SK-N-SH (cell line): ENCODE measurements at places on chromosomes 11 and 22.

DNA sequence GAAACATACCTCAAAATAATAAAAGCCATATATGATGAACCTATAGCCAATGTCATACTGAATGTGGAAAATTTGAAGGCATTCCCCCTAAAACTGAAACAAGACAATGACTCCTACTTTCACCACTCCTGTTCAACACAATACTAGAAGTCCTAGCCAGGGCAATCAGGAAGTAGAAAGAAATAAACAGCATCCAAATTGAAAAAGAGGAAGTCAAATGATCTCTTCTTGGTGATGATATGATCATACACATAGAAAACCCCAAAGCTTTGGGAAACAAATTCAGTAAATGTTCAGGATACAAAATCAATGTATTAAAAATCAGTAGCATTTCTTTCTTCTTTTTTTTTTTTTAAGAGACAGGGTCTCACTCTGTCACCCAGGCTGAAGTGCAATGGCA lies 109.9 kb downstream of the DLG2 start:
- no peak for DNase-seq

- DNase-seq: no peak
Measured at GRCh38 chr11:28105869-28106268, 2.1 kb downstream of the KIF18A start.

DNA sequence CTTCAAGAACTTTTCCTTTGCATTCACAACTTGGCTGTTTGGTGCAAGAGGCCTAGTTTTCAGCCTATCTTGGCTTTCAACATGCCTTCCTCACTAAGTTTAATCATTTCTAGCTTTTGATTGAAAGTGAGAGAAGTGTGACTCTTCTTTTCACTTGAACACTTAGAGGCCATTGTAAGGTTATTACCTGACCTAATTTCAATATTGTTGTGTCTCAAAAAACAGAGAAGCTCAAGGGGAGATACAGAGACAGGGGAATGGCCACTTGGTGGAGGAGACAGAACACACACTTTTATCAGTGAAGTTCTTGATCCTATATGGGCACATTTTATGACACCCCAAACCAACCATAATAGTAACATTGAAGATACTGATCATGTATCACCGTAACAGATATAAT lies 532.3 kb downstream of the DLG2 start:
- DNase-seq: no peak

- no peak for DNase-seq
Measured at GRCh38 chr11:15613789-15614188, 499.1 kb downstream of the INSC start.

GRCh38 chr22:35431483-35432227 lies 31.7 kb downstream of the MCM5 start:
- DNase-seq: no peak

GRCh38 chr11:93972790-93973189 lies 48.4 kb upstream of the HEPHL1 start:
- DNase-seq: no peak

DNA sequence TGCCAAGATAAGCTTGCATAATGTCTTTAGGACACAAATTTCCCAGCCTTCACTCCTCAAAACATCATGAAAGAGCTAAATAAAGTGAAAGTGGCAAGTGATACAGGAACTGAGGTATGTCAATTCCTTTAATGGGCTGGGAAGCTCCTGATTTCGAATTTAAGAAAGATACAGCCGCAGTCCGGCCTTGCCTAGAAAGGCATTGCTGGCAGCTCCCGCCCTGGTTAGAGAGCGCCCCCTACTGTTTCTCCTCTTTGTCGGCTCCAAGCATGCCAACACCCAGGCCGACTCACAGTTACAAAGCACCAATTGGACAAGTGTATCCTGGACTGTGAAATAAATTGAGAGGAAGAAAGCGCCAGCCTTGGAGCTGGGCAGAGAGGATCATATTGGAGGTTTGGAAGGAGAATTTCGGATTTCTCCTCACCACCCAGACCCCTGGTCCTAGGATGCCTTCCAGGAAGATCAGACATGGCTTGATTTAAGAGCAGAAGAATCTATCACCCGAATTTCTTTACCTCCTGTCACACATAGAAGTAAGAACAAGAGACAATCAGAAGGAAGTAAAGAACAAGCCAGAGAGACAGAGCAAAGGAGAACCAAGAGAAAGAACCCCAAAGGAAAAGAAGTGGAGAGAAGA lies 84.0 kb downstream of the FAM76B start:
- DNase-seq: peak; percentile 65

DNA sequence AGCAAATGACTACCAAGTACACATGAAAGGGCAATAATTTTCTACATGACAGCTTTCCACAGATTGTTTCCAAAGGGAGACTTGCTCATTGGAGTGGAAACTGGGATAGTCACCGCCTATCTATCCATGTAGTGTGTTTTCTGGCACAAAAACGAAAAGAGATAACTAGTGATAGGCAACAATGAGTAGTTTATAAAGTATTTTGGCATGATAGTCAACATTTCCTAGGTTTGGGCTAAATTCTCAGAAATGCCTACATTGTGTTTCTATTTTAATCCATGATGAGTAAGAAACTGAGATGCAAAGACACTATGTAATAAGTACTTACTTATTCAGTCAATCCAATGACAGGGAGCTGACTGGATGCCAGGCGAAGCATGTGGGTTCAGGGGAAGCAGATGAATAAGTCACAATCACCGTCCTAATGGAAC lies 1129.1 kb downstream of the DLG2 start:
- DNase-seq: no peak

DNA sequence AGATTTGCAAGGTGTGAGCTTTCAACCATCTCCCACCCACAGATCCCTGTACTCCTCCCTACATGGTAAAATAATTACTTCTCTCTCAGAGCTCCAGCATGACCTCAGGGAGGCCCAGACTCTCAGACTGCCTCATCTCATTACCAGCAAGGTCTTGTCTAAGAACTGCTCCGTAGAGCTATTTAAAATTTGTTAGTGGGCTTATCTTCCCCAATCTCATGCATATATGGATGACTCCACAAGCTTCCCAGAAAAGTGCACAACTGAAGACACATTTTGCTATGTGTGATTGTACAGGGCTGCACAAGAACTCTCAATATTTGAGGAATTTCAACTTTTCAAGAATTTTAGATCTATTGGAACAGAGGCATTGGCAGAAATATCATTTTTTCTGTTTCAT lies 230.3 kb downstream of the CSNK2A3 start:
- DNase-seq: no peak

GRCh38 chr22:37459206-37459605 lies 27.0 kb downstream of the MFNG start:
- no peak for DNase-seq

DNA sequence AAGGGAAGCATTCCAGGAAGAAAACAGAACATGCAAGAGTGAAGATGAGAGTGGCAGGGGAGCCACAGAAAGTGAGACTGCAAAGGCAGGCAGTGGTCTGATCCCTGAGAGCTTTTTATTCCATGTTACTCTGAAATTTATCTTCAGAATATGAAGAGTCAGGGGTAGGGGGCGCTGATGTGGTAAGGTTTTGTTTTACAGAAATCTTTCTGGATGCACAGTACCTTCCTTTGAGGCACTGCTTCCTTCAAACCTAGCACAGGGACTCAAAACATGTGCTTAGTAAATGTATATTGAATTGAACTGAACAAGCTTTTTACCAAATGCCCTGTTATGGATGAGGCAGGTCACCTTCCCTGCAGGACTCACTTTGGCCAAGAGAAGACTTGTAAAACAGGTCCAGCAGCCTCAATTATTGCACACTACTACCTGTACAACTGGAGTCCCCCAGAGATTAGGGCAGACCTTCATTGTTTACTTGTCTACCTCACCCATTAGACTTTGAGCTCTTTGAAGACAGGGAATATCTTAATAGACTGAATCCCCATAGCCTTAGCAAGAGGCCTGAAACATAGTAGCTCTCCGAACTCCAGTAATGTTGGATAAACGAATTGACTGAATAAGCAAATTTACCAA lies 2.2 kb downstream of the PAK1 start:
- peak; percentile 46 for DNase-seq

DNA sequence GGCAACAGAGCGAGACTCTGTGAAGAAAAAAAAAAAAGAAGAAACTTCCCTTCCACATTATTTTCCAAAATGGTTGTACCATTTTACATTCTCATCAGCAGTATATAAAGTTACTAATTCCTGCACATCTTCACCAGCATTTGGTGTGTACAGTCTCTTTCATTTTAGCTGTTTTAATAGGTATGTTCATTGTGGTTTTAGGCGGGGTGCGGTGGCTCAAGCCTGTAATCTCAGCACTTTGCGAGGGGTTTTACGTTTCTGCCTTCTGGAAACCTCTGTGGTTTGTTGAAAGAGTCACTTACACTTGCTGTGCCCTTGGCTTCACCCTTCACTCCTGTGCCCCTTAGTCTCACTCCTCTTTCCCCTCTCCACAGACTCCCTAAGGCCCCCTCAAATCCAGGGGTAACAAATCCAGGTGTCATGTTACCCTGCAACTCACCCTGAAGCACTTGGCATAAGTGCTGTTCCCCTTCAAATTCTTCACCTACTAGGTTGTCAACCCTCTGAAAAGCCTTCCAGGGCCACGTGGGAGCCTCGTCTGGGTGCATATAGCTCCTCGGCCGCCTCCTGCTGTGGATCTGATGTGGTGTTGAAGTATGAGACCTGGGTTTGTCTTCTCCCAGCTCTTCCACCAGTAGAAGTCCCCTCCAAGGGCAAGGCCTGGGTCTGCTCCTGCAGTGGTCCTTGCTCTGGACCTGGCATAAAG lies 20.8 kb downstream of the TOB2 start:
- DNase-seq: no peak

GRCh38 chr22:46430961-46431838 lies 95.7 kb downstream of the TRMU start:
- no peak for DNase-seq

- no peak for DNase-seq
Measured at GRCh38 chr11:129612447-129612961, 203.1 kb upstream of the TMEM45B start.

GRCh38 chr11:130427581-130428315 lies 661 bp downstream of the ADAMTS8 start:
- DNase-seq: peak; percentile 56

DNA sequence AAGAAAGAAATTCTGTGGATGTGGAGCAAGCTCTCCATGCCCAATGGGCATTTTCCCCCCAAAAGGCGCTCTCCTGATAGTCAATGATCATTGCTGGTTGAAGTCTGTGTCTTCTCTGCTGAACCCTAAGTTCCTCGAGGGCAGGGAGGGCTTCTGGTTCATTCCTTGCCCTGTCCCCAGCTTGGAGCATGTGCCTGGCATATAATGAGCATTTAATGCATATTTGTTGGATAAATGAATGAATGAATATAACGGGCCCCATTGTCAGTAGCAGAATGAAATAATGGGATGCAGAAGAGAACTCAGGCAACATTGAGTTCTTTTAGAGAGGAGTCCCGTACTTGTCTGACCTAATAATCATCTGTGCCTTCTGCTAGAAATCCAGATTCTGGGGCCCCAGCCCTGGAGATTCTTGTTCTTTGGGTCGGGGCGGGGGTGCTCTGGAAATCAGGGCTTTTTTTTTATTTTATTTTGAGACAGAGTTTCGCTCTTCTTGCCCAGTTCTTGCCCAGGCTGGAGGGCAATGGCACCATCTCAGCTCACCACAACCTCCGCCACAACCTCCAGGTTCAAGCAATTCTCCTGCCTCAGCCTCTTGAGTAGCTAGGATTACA lies 64.4 kb downstream of the CD82 start:
- DNase-seq: no peak

DNA sequence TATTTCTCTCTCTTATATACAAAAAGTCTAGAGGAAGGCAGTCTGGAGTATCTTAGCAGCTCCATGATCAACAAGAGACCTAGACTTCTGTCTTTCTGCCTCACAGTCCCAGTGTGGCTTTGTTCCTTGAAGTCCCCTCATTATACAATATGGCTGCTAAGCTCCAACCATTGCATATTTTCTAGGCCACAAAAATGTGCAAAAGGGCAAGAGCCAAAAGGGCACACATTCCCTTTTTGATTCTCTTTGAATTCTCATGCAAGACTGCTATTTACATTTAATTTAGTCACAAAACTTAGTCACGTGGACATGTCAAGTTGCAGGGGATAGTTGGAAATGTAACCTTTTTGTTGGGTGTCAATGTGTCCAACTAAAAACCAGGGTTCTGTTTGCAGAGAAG lies 64.2 kb upstream of the OLFML1 start:
- DNase-seq: no peak

GRCh38 chr11:129720994-129721393 lies 94.7 kb upstream of the TMEM45B start:
- DNase-seq: no peak

DNA sequence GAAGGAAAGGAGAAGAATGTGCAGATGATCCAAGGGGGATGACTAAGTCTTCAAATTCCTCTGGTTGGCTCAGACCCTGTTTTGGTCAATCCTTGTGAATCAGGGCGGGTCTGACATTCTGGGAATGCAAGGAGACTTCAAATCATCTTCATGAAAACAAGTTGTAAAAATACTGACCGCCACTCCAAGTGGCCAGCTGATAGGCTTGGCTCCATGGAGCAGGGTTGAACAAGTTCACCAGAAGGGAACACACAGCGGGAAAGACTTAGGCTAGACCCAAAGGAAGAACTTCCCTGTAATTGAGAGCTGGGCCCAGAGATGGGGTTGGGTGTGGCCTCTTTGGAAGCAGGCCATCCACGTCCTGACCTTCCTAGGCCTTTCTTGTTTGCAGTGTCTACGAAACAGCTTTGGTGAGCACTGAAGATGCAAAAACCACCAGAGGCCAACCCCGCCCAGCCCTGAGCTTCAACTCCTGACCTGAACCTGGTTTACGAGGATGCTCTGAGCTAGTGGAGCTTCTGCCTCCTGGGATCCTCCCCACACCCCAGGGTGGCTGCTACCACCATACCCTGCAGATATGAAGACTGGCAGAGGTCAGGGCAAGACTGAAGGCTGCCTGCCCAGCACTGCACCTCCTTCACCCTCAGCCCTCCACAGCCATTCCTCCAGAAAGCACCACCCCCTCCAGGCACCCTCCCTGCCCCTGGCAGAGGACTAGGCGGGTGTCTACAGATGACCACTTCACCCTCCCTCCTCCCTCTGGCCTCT lies 26.1 kb downstream of the GDPD5 start:
- DNase-seq: no peak

- no peak for DNase-seq
Measured at GRCh38 chr11:59719556-59719955, 5.9 kb upstream of the OR10V1 start.

DNA sequence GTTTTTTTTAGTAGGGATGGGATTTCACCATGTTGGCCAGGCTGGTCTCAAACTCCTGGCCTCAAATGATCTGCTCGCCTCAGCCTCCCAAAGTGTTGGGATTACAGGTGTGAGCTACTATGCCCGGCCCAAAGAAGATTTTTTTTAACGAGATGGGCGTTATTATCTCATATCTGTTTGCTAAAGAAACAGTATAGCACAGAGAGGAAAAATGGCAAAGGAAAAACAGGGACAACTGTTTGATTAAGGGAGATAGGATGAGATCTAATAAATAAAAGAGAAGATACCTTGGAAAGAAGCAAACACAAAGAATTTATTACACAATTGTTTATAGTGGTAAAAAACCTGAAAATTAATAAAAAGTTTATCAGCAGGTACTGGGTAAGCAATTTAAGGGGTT lies 10.4 kb upstream of the CEP295 start:
- no peak for DNase-seq

GRCh38 chr22:31378123-31378522 lies 21.3 kb upstream of the DRG1 start:
- DNase-seq: no peak
